ENCODE measurements at places on chromosomes 7 and 10. TPM values are rescaled to one million over a fixed set of nuclear protein-coding genes. Genes with fewer than 3 reads are reported as not detected.

The GBX1 gene
- not detected for total RNA-seq

The PLEKHS1 gene
- not detected for total RNA-seq

The ZNF853 gene
- 0.07 TPM for total RNA-seq

The AKR1C1 gene
- total RNA-seq, result 0.30 TPM

The AMPH gene
- total RNA-seq, result 0.07 TPM

The TCAF2 gene
- total RNA-seq, result 16.5 TPM

The STN1 gene
- 30.9 TPM for total RNA-seq

The SAP25 gene
- total RNA-seq, result not detected

The GRB10 gene
- total RNA-seq, result 113 TPM

The GHRHR gene
- not detected for total RNA-seq

The TMEM130 gene
- not detected for total RNA-seq

The TRIM50 gene
- not detected for total RNA-seq

The RPEL1 gene
- not detected for total RNA-seq

The CHST3 gene
- total RNA-seq, result 12.9 TPM

The DLX5 gene
- total RNA-seq, result not detected

The ABCC2 gene
- total RNA-seq, result 0.07 TPM

The PUS7 gene
- 20.3 TPM for total RNA-seq

The HIP1 gene
- 25.1 TPM for total RNA-seq

The KEL gene
- not detected for total RNA-seq

The CYP2C8 gene
- not detected for total RNA-seq

The HSPA12A gene
- 0.05 TPM for total RNA-seq

The ZNF722 gene
- not detected for total RNA-seq

The COL13A1 gene
- total RNA-seq, result 77.5 TPM

The CDK1 gene
- total RNA-seq, result 84.0 TPM

The ADAMTS14 gene
- total RNA-seq, result not detected

The ALOX5 gene
- total RNA-seq, result not detected

The DOCK4 gene
- total RNA-seq, result 48.5 TPM

The OR2A42 gene
- total RNA-seq, result not detected

The UNCX gene
- not detected for total RNA-seq

The AKR1C3 gene
- 22.2 TPM for total RNA-seq

The AGAP4 gene
- total RNA-seq, result 1.8 TPM

The TMEM178B gene
- not detected for total RNA-seq

The LIMK1 gene
- total RNA-seq, result 41.5 TPM

The CALHM1 gene
- not detected for total RNA-seq

The OR2A12 gene
- not detected for total RNA-seq

The NPY4R2 gene
- total RNA-seq, result not detected

The AUTS2 gene
- 1.2 TPM for total RNA-seq

The C7orf57 gene
- 0.15 TPM for total RNA-seq

The INTS15 gene
- total RNA-seq, result 24.4 TPM

The AGR2 gene
- total RNA-seq, result not detected

The FAM13C gene
- total RNA-seq, result 0.73 TPM

The STEAP4 gene
- not detected for total RNA-seq

The ADIRF gene
- 71.8 TPM for total RNA-seq

The FAM221A gene
- 2.8 TPM for total RNA-seq

The C7orf25 gene
- 11.6 TPM for total RNA-seq

The LEP gene
- total RNA-seq, result not detected

The PPP1R17 gene
- not detected for total RNA-seq

The AKR1C8 gene
- not detected for total RNA-seq
